ENCODE measurements at places on chromosomes 16 and 17.

- H3K27ac ChIP-seq, result no peak overlapping the region
- DNase-seq, result no peak
- H3K4me1 ChIP-seq, result peaks cover 42% of the 10 kb centered on the region
- H3K27me3 ChIP-seq, result no peaks in the 10 kb centered on the region
Observed at GRCh38 chr16:9118170-9118569, 26.7 kb downstream of the HAPSTR1 start.

GRCh38 chr17:81923302-81924260 is 4.0 kb downstream of the MAFG start:
- H3K4me1 ChIP-seq, result peaks cover 28% of the 10 kb centered on the region
- DNase-seq, result peak; percentile 62
- H3K4me3 ChIP-seq, result peak overlapping the region; percentile 48

DNA sequence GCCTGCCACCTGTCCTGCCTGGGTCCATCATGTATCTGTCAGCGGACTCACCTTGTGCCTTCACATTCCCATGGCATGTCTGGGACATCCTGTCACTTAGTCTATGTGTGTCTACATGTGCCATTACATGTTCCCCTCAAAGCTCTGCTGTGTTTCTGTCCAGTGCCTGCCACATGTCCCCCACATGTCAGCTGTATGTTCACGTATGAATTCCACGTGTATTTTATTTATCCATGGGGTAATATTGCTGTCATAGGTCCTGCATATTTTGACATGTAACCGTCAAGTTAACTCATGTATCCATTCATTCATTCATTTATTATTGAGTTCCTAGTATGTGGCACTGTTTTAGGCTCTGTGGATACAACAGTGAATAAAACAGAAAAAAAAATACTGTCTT is 20.8 kb downstream of the TMEM92 start:
- no peaks in the 10 kb centered on the region for H3K36me3 ChIP-seq
- H3K27me3 ChIP-seq, result no peaks in the 10 kb centered on the region
- peaks cover 11% of the 10 kb centered on the region for H3K4me1 ChIP-seq
- no peak for DNase-seq

- H3K27ac ChIP-seq, result no peak overlapping the region
- H3K27me3 ChIP-seq, result peaks cover 2% of the 10 kb centered on the region
- no peaks in the 10 kb centered on the region for H3K36me3 ChIP-seq
- H3K4me1 ChIP-seq, result peaks cover 6% of the 10 kb centered on the region
- peak; percentile 44 for DNase-seq
Observed at GRCh38 chr17:41451154-41451728, 10.5 kb upstream of the KRT38 start.

- H3K4me1 ChIP-seq, result no peaks in the 10 kb centered on the region
- no peaks in the 10 kb centered on the region for H3K36me3 ChIP-seq
- no peak overlapping the region for H3K27ac ChIP-seq
- DNase-seq, result no peak
- H3K4me3 ChIP-seq, result no peak overlapping the region
Observed at GRCh38 chr17:8345052-8345690, 5.5 kb downstream of the ODF4 start.

DNA sequence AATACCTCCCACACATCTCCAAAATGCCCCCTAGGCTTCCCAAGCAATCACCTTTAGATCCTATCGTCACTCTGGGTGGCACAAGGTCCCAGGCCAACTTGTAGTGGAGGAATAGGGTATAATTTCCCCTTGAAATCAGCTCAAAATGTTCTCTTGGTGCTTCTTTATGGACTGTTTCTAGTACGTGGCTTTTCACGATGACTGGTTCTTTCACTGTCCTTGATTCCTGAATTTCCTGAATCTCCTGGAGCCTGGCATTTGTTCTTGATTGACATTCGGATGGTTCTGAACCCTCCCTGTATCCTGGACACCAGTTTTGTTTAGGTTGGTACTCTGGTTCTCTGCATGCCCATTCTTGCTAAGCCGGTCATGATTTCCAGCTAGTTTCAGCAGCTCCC is 6.9 kb upstream of the VPS53 start:
- no peak for DNase-seq
- H3K27ac ChIP-seq, result no peak overlapping the region
- no peaks in the 10 kb centered on the region for H3K36me3 ChIP-seq
- H3K4me1 ChIP-seq, result no peaks in the 10 kb centered on the region
- no peak overlapping the region for H3K4me3 ChIP-seq
- H3K27me3 ChIP-seq, result no peaks in the 10 kb centered on the region

GRCh38 chr17:76515274-76515949 is 14.2 kb upstream of the RHBDF2 start:
- DNase-seq, result peak; percentile 95
- H3K36me3 ChIP-seq, result no peaks in the 10 kb centered on the region
- peaks cover 11% of the 10 kb centered on the region for H3K4me1 ChIP-seq
- H3K4me3 ChIP-seq, result peak overlapping the region; percentile 32
- no peaks in the 10 kb centered on the region for H3K27me3 ChIP-seq

DNA sequence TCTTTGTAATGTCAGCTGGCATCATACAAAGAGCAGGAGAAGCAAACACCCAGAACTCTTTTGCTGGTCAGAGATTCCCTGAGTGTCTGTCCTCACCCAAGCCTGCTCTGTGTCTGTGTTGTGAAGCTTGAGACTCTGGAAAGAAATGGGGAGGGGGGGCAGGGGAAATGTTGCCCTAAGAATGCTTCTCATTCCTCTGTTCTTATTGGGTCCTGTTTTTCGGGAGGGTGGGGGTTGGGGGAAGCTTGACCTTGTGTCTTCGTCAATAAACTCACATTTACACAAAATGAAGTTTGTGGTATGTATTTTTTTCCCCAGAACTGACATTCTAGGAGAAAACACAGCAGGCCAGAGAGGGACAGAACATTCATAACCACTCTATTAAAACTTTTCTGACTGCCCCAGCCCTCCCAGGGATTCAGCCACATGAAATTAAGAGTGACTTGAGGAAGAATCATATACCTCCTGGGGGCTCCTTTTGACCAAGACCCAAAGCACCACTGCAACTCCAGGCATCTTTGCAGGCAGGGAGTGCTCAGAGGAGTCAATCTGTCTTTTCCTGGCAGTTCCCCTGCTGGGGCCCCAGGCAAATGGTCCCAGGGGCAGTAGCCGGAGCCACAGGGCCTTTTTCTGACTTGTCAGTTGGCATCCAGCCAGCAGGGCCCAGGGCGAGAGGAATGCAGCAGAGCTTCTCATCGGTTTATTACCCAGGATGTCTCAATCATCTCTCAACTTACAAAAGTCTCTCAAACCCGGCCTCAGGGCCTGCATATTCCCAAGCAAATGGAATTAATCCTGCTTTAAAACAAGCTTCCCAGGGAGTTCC is 5.1 kb upstream of the RASL10B start:
- peaks cover 29% of the 10 kb centered on the region for H3K4me1 ChIP-seq
- H3K4me3 ChIP-seq, result no peak overlapping the region
- DNase-seq, result peak; percentile 62
- H3K36me3 ChIP-seq, result peaks cover 29% of the 10 kb centered on the region
- H3K27ac ChIP-seq, result peak overlapping the region; percentile 4
- no peaks in the 10 kb centered on the region for H3K27me3 ChIP-seq

- DNase-seq, result peak; percentile 59
- H3K4me1 ChIP-seq, result peaks cover 13% of the 10 kb centered on the region
- H3K4me3 ChIP-seq, result no peak overlapping the region
- no peaks in the 10 kb centered on the region for H3K36me3 ChIP-seq
Observed at GRCh38 chr17:83010206-83011200, 68.9 kb upstream of the METRNL start.

DNA sequence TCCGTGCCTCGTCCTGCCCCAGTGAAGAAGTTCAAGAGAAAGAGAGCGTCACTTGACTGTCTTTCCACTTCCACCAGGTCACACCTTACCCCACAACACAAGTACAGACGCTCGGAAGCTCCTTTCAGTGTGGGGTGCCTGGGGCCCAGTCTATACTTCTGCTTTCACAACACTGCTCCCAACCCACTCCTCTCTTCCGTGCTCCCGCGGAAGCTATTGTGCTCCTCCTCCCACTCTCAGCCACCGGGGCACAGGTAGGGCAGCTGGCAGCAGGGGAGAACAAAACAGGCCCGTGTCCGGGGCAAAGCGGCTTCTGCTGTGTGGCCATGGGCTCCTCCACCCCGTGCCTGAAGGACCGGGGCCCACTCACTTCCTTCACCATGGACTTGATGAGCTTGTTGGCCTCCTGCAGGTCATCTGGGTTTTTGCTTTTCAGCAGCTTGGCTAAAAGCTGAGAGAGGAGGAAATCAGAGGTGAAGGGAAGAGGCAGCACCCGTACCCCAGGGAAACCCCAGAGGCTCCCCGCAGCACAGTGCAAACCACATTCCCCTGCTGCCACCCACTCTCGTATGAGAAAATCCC is 18.9 kb downstream of the GGA3 start:
- peaks cover 35% of the 10 kb centered on the region for H3K36me3 ChIP-seq
- no peak overlapping the region for H3K4me3 ChIP-seq
- no peaks in the 10 kb centered on the region for H3K4me1 ChIP-seq
- H3K27me3 ChIP-seq, result no peaks in the 10 kb centered on the region
- H3K27ac ChIP-seq, result no peak overlapping the region
- no peak for DNase-seq

DNA sequence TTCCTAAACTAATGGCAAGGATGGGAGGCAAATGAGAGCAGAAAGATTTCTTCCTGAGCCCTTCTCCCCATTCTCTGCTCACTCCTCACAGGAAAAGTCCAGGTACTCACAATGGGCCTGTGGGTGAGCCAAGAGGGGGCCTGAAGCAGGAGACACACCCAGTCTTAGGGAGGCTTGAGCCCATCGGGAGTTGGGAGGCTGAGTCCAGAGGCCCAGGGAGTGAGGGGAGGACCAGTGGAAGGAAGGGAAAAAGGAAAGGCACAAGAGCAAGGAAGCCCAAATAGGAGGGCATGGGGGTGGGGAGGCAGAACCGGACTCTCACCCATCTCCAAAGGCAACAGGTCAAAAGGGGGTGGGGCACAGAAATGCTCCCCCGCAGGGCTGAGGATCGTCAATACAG is 68.1 kb upstream of the CNEP1R1 start:
- no peak overlapping the region for H3K4me3 ChIP-seq
- no peaks in the 10 kb centered on the region for H3K27me3 ChIP-seq
- no peak overlapping the region for H3K27ac ChIP-seq
- DNase-seq, result no peak
- no peaks in the 10 kb centered on the region for H3K36me3 ChIP-seq
- peaks cover 2% of the 10 kb centered on the region for H3K4me1 ChIP-seq

GRCh38 chr16:2191446-2191706 is 5.0 kb downstream of the CASKIN1 start:
- no peak for DNase-seq
- H3K4me1 ChIP-seq, result no peaks in the 10 kb centered on the region
- peaks cover 6% of the 10 kb centered on the region for H3K27me3 ChIP-seq

GRCh38 chr17:2243953-2244352 is 59.6 kb downstream of the SMG6 start:
- peak overlapping the region; percentile 84 for H3K27ac ChIP-seq
- no peak for DNase-seq
- no peaks in the 10 kb centered on the region for H3K27me3 ChIP-seq
- peaks cover 38% of the 10 kb centered on the region for H3K4me1 ChIP-seq
- H3K4me3 ChIP-seq, result no peak overlapping the region

DNA sequence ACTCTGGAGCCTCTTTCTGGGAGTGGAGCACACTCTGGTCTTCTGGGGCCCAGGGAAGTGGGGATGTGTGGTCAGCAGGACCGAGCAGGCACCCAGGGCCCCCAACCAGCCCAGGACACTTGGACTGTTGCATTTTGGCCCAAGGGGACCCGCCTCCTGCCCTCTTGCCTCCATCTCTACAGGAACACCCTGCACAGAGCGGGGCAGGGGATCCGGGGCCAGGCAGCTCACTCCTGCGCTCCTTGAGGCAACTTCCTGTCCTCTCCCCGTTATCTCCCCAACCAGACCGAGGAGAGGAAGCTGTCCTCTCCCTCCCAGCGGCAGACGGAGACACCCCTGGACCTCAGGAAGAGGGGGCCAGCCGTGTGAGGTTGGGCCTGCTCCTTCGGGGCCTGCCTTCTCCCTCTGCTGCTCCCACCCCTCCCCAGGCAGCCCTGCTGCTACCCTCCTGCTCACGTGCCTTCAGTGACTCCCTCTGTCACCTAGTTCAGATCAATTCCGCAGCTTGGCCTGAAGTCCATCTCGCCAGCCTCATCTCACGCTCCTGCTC is 10.0 kb upstream of the ATP2A3 start:
- H3K4me3 ChIP-seq, result no peak overlapping the region
- no peak for DNase-seq
- no peak overlapping the region for H3K27ac ChIP-seq

- H3K27me3 ChIP-seq, result peaks cover 11% of the 10 kb centered on the region
- no peaks in the 10 kb centered on the region for H3K36me3 ChIP-seq
- H3K27ac ChIP-seq, result no peak overlapping the region
- H3K4me1 ChIP-seq, result no peaks in the 10 kb centered on the region
Observed at GRCh38 chr16:4976611-4977145, 18.5 kb downstream of the SEC14L5 start.

DNA sequence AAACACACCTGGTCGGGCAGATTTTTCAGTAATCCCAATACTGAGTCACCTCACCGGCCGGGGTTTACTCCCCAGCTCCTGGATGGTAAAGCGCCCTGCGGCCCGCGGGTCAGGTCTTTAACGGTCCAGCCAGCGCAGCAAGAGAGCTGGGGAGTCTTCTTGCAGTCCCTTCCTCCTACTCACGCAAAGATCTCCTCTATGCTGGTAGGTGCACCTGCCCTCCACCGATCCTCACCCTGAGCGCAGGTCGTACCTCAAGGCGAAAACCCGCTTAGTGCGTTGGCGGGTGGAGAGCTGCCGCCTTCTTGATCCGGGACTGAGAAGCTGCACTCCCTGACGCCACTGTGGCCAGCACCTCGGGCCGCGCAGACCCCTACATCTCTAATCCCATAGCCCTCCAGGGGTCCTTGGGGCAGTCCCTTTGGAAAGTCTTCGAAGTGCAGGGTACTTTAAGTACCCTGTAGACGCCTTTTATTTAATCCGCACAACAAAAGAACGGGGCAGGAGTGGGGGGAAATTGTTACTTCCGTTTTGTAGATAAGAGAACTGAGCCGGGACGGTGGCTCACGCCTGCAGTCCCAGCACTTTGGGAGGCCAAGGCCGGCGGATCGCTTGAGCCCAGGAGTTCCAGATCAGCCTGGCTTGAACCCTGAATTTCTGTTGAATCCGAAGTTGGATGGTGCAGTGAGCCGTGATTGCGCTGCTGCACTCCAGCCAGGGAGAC is 10.4 kb upstream of the HOXB13 start:
- H3K4me1 ChIP-seq, result no peaks in the 10 kb centered on the region
- H3K4me3 ChIP-seq, result no peak overlapping the region
- peaks cover 93% of the 10 kb centered on the region for H3K27me3 ChIP-seq
- H3K36me3 ChIP-seq, result no peaks in the 10 kb centered on the region

- H3K4me3 ChIP-seq, result no peak overlapping the region
- no peak overlapping the region for H3K27ac ChIP-seq
- no peak for DNase-seq
- H3K4me1 ChIP-seq, result no peaks in the 10 kb centered on the region
- no peaks in the 10 kb centered on the region for H3K27me3 ChIP-seq
Observed at GRCh38 chr16:13441675-13442074, 478.3 kb upstream of the ERCC4 start.

GRCh38 chr17:68627956-68628575 is 26.9 kb upstream of the FAM20A start:
- no peaks in the 10 kb centered on the region for H3K36me3 ChIP-seq
- DNase-seq, result no peak
- H3K4me3 ChIP-seq, result no peak overlapping the region
- no peaks in the 10 kb centered on the region for H3K27me3 ChIP-seq
- H3K27ac ChIP-seq, result no peak overlapping the region
- H3K4me1 ChIP-seq, result no peaks in the 10 kb centered on the region
